GM18507 (cell line): ENCODE measurements at places on chromosomes 5 and 9.

DNA sequence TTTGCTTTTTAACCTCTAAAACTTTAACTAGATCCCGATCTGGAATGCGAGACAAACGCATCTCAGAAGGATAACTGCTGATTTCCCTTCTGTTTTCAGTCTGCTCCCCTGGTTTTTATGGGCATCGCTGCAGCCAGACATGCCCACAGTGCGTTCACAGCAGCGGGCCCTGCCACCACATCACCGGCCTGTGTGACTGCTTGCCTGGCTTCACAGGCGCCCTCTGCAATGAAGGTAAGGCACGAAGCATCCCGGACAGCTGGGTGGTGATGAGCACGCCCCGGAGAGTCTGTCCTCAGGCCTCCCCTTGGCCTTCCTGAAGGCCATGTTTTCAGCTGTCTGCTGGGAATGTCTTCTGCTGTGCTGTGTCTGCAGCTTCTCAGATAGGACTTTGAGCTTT lies 82.9 kb upstream of the PRRC1 start:
- no peak for DNase-seq

DNA sequence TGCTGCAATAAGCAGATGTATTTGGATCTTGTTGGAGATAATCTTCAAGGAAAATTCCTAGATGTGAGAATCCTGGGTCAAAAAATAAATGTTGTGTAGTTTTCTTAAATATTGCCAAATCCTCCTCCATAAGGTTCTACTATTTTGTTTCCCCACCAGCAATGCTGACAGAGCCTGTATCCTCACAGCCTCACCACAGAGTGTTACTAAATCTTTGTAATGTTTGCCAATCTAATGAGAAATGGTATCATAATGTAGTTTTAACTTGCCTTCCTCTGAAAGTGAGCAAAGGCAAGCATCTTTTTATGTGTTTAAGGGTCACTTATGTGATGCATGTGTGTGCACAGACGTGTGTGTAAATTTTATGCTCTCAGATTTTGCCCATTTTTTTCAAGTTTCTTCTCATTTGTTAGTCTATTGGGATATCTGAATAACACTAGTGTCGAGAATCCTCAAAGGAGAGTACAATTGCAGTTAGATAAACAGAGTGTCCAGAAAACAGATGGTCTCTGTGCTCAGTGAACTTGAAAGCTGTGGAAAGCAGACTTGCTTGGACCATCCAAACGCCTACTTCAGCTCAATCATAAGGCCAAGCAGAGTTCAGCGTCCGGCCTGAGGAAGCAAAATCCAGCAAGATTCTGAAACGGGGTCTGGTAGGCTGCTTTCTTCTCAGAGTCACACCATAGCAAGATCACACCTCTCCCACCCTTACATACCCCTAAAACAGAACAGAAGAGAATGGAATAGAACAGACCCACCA lies 35.7 kb upstream of the UGT3A1 start:
- no peak for DNase-seq

GRCh38 chr5:108720391-108720790 lies 27.3 kb upstream of the FER start:
- DNase-seq: peak; percentile 20

GRCh38 chr5:5331848-5332247 lies 90.6 kb upstream of the ICE1 start:
- DNase-seq: no peak

GRCh38 chr5:59661954-59662615 lies 231.4 kb downstream of the PDE4D start:
- DNase-seq: no peak

DNA sequence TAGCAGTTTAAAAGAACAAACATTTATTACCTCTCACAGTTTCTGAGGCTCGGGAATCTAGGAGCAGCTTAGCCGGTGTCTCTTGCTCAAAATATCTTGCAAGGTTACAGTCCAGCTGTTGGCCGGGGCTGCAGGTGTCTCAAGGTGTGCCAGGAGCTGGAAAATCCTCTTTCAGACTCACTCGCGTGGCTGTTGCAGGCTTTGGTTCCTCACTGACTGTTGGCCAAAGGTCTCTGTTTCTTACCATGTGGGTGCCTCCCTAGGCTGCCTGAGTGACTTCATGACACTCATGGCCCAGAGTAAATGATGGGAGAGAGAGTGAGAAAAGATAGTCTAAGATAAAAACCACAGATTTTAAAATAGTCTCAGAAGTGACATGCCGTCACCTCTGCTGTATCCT lies 43.8 kb downstream of the AOPEP start:
- no peak for DNase-seq

GRCh38 chr9:20553558-20554149 lies 68.6 kb downstream of the MLLT3 start:
- no peak for DNase-seq

GRCh38 chr5:177111720-177112394 lies 21.7 kb upstream of the NSD1 start:
- DNase-seq: peak; percentile 54

GRCh38 chr5:84274585-84275468 lies 109.9 kb downstream of the EDIL3 start:
- no peak for DNase-seq

DNA sequence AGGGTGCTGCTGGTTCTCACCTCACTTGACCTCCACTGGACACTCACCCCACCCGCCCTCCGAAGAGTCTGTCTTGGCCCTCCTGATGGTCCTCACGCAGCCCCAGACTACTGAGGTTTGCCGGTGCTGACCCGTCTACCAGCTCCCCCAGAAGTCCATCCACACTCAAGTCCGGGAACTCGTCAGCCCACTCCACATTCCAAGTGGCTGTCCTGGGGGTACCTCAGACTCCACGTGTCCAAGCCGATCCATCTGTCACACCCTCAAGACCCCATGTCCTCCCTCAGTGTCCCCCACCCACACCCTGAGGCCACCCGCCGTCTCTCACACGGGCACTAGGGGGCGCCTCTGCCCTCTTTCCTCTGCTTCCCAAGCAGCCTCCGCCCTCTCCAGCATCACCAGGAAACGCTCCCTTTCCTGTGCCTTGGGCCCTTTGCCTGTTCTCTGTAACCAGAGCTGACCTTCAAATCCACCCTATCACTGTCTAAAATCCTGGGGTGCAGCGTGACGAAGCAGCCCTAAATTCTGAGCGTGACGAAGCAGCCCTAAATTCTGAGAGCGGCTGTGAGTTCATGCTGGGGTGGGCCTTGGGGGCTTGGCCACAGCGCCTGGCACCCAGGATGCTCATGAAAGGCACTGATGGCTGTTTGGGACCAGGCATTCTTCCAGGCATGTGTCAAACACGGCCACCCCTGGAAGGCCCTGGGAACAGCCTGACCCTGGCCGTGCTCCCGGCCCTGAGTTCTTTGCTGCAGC lies 95.7 kb downstream of the KCNT1 start:
- DNase-seq: no peak

DNA sequence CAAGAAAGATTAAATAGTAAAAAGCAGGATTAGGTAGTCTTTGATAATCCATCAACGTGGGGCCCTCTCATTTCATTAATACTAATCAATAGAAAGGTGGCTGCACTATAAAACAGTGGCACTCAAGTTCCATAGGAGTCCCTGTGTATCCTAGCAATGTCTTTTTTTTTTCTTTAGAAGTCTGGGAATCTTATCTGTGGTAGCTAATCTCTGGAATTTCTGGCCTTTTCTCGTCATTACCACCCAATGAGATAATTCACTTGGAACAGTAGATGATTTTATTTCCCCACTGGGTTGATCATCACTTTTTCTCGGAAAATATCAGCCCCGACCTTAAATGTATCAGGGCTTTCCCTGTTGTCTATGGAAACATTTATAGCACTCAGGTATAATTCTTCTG lies 86.8 kb upstream of the CDH6 start:
- DNase-seq: no peak

DNA sequence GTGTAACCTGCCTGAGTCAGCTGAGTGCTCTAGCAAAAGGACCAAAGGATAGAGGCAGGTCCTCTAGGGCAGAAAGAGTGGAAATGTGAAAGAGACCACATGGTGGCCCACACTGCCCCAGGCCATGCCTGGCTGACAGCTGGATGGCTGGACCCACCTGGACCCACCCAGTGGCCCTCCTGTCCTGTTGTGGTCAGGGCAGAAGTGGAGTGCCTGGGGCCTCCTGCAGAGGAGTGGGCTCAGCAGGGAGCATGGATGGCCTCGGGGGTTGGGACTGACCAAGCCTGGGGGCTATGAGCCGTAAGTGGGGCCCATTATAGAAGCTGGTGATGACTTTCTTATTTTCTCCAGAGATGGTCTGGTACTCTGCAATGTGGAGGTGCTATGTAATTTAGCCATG lies 55.7 kb upstream of the FAM120AOS start:
- no peak for DNase-seq

GRCh38 chr5:134090522-134090921 lies 24.0 kb upstream of the TCF7 start:
- DNase-seq: no peak

DNA sequence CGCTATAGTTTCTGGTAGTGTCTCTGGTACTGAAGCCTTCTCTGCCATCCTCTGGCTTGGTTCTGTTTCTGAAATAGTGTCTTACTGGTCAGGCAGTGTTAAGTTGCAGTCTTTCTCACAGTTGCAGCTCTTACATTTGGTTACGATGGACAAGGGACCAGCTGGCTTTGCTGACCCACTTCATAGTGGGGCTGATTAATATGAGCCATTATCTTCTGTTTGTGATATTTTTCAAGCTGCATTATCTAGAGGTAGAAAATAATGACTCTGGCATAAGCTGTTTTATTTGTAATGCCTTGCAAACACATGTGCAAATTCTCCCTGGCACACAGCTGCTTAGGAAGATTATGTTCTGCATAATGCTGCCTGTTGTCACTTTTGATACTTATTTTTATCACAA lies 199.1 kb downstream of the KDM4C start:
- no peak for DNase-seq

DNA sequence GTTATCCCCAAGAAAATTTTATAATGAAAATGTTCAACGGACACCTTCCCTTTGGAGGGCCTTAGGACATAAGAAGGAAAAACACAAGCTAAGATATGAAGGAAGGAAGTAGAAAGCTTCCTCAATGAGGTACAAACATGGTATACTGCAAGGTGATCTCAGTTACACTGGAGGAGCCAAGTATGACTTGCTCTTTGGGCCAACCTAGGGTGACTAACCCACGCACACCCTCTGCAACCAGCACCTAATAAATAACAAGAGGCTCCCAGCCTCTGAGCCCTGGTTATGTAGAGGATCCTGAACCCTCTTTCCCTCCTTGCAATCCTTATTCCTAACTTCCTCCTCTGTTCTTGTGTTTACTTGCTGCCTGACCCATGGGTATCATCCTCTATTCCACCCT lies 38.3 kb upstream of the KCNV2 start:
- no peak for DNase-seq

- DNase-seq: no peak
Observed at GRCh38 chr9:132439153-132439552, 29.1 kb downstream of the CFAP77 start.

- peak; percentile 50 for DNase-seq
Observed at GRCh38 chr5:177431317-177432142, 5.1 kb downstream of the GRK6 start.

GRCh38 chr5:43039471-43040286 lies 440 bp downstream of the ANXA2R start:
- DNase-seq: no peak

- DNase-seq: no peak
Observed at GRCh38 chr5:41527201-41527779, 16.9 kb upstream of the PLCXD3 start.

GRCh38 chr5:68396722-68397121 lies 181.2 kb downstream of the PIK3R1 start:
- no peak for DNase-seq

- no peak for DNase-seq
Observed at GRCh38 chr5:163185315-163185714, 252.1 kb upstream of the CCNG1 start.

- no peak for DNase-seq
Observed at GRCh38 chr9:91833878-91834255, 116.2 kb downstream of the ROR2 start.

GRCh38 chr5:55771175-55771655 lies 33.4 kb downstream of the DDX4 start:
- no peak for DNase-seq

- DNase-seq: no peak
Observed at GRCh38 chr9:95065224-95065623, 252.3 kb downstream of the FANCC start.

DNA sequence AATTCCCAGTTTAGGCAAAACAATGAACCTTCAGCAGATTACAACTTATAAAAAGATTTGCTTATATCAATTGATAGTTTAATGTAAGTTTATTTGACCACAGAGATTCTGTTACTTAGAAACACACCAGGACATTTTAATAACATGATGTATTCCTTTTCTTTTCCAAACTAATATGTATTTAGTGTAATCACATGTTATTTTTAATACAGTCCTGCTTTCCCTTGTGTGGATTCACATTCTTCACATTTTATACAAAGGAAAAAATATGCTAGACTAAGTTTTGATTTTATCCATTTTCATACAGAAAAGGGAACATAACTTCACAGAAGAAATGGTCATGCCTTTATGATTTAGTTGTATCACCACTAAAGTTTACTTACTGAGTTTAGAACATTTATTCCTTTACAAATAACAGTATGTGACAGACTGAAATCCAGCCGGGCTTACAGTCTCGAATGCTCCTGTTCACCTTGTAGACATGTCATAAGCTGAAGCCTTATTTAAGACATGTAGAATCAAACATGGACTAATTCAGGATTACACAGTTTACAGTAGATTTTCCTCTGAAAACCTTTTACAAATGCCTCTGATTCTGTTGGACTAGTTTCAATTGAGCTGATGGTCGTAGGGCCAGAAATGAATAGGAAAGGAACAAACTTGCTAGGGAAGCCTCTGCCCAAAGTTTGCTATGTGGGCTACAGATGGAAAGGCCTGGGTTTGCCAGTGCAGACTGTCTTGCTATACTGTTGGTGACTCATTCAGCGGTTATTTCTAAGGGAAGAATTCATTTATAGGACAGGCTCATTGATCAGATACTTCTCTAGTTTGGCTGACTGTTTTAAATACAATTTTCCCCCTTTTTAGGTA lies 6.6 kb upstream of the ASPN start:
- DNase-seq: no peak

- DNase-seq: no peak
Observed at GRCh38 chr5:63953217-63953616, 9.0 kb downstream of the HTR1A start.

DNA sequence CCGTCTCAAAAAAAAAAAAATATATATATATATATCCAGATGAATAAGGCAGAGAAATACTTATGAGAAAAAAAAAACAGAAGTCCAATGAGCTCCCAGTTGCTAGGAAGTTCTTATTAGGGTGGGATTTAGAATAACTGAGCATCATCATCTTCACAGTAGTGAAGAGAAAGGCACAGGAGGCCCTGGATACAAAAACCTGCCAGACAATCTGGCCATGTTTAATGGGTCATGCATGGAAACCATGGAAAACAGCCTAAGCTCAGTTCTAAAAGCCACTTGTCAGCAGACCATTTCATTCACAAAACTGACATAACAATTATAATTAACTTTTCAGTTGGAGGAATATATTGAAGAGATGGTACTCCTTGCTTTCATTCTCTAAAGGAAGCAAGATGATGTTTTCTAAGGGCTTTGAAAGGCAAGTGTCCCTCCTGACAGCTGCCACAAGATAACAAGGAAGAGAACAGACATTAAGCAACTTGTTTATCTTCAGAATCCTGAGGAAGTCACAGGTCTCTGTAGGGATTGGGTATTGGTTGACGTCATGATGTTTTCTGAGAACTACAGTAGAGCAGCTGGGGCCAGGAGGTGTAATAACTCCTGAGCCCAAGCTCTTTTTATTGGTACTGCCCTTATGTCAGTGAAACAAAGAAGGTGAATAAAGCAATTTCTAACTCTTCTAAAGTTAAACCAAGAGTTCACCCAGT lies 463.1 kb downstream of the DMAC1 start:
- DNase-seq: no peak
